ENCODE measurements at places on chromosomes 13 and 19.

DNA sequence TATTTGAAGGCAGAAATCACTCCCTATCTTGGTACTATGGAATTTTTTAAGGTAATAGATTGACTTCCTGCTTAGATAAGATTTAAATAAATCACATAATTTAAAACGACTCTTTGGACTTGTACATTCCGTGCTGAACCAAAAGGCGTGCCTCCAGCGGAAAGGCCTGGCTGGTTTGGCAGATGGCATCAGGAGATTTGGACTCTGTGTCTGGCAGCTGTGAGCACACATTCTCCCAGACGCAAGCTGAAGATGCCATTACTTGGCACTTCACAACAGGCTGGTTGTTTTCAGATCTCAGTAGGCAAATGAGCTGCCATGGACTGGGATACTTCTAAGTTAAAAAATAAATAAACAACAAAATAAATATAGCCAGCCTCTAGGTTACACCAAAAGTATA lies 104.5 kb upstream of the SLC15A1 start:
- no peak for DNase-seq

DNA sequence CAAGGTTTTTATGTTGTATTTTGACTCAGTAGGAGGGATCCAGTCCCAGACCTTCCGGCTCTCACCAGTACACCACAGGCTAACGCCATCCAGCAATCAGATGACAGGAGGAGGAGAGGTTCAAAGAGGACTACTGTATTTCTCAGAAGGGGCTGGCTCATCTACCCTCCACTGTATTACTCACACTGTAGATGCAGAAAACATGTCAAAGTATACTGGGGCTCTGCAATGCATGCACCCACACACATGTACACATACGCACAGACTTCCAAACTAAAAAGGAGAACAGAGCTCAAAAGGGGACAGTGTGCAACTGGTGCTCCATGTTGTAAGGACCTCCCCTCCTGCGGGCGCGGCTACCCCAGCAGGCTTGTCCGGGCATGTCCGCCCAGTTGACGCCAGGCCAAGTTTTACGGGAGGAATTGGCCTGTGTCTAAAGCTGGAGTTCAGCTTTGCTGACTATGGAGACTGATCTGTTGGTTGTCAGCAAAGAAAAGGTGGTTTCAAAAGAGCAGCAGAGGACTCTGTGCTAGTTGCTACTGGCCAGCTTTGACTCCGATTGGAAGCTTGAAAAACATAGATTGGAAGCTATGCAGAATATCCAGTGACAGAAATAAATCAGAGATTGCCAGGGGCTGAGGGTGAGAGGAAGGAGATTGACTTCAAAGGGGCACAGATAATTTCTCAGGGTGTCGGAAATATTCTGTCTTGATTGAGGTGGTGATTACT lies 314.2 kb downstream of the DLEU7 start:
- DNase-seq, result peak; percentile 80

DNA sequence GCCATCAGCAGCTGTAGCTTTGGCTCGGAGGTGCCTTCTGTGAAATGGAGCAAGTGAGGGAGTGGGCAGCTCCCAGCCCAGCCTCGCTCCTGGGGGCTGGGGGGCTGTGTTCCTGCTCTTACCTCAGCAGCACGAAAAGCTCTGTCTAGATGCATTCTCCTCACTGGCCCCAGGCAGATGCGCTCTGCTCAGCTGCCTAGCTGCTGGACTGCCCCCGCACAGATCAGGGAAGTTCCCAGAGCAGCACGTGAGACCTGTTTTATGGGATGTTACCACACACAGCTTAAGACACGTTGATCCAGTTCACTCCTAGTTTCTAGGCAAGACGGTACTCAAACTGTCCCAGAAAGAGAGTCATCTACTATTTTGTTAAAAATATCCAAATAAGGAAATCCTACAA lies 13.6 kb downstream of the LCP1 start:
- DNase-seq, result no peak

GRCh38 chr13:110356362-110356761 lies 49.3 kb downstream of the COL4A2 start:
- no peak for DNase-seq
